ENCODE measurements at places on chromosomes 1 and 21. TPM values are rescaled to one million over a fixed set of nuclear protein-coding genes. Genes with fewer than 3 reads are reported as not detected.

Gene FRRS1
- total RNA-seq = 39.2 TPM

Gene BGLAP
- 0.85 TPM for total RNA-seq

Gene CELA2A
- 0.28 TPM for total RNA-seq

Gene TSSK3
- 0.56 TPM for total RNA-seq

Gene SYT2
- total RNA-seq = under 0.01 TPM

Gene MYBPH
- not detected for total RNA-seq

Gene LINGO4
- total RNA-seq = not detected

All from regular cardiac myocyte (primary cell).